ENCODE measurements at places on chromosomes 3 and 15.

GRCh38 chr3:172082820-172083513, 43.6 kb downstream of the FNDC3B start:
- no peak for DNase-seq

DNA sequence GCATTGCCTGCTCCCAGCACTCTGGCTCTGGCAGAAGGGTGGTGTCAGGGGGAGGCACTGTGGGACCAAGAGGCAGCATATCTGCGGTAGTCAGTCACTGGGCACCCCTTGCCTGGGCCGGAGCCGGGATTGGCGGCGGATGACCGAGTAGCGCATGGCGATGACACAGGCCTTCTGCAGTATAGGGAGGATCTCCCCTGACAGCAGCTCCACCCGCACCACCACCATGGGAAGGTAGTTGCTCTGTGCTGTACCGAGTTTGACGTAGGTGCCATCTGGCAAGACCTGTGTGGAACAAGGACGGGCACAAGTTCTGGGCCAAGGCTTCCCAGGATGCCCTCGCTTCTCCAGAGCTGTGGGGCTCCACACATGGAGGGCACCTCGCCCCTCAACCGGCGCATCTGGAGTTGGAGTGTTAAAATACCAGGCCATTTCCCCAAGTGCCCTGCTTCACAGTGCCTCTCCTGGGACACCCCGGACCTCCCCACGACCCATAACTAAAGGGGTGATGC, 6.6 kb downstream of the ACOX2 start:
- DNase-seq, result no peak

- DNase-seq, result no peak
These were observed 61.1 kb downstream of the ST3GAL6 start for GRCh38 chr3:98824256-98824655.

GRCh38 chr3:156432563-156432962, 122.4 kb downstream of the SSR3 start:
- DNase-seq, result no peak

GRCh38 chr3:107858876-107859275, 232.0 kb downstream of the CD47 start:
- no peak for DNase-seq

GRCh38 chr3:124303305-124303910, 311.5 kb upstream of the ROPN1 start:
- no peak for DNase-seq

Data from activated T-helper 1 cell treated with Interleukin-2 at 50 U/mL for 16 hours (primary cell).